ENCODE measurements at places on chromosomes 5 and 9.

GRCh38 chr5:179668391-179668790 is 12.4 kb downstream of the CBY3 start:
- no peak for DNase-seq

GRCh38 chr5:64653766-64654560 is 36.3 kb upstream of the SHISAL2B start:
- DNase-seq = no peak

DNA sequence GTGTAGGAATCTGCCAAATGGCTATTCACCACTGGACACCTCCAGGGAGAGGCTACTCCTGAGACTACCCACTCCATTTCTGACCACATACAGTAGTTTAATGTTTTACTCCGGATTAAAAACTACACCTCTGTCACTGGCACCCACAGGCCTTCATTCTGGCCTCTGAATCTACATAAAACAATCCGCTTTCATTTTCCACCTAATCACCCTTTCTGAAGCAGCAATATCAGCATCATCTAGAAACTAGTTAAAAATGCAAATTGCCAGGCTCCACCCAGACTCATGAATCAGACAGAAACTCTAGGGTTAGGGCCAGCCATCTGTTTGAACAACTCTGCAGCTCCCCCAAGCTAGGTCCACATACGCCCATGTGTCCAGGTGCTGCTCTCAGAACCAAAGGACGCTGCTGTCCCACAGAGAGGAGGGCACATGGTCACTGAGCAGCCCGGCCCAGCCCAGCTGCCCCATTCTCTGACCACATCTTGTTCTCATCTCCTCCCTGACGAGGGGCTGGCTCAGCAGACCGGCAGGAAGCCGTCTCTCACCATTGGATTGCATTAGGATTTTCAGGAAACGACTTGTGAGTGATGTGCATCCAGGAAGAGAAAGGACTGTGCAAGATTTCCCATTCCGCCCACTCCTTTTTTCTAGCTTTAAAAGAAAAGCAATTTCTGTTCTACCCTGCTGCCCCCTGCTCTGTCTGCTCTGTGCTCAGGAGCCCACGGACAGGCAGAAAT is 34.7 kb downstream of the ADAM19 start:
- no peak for DNase-seq

GRCh38 chr5:59813761-59814536 is 79.6 kb downstream of the PDE4D start:
- DNase-seq = no peak

DNA sequence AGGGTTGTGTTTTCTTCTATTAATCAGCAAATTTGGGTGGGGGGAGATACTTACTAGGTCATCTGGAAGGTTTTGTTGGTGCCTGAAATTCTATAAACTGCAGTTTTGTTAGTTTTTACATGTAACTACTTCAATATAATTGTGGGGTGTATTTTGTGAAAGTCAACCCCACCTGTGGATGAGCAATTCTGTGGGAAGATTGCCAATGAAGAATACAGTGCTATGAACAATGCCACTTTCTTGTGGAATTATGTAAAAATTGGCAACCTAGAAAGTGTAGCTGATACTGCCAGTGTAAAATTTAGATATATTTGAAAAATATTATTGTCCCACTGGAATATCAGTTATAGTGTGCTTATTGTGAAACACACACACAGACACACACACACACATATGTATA is 80.7 kb downstream of the VCAN start:
- no peak for DNase-seq

- DNase-seq = no peak
Observed at GRCh38 chr5:111582993-111583601, 70.8 kb upstream of the STARD4 start.

DNA sequence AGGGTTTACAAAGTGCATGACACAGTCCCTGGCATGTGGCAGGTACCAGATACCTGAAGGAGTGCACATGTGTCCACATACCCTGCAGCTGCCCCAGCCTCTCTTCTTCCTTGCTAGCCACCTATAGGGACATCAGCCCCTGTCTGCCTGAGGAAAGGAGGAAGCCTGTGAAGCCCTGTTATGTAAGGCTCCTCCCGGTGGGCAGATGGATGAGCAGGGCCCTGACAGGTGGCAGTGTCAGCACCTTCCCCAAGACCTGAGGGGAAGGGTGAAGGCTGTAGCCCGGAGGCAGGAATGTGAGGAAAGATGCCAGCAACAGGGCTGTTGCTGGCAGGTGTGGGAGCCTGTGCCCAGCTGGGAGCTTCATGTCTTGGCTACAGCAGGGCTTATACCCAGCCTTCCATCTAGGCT is 21.7 kb downstream of the TCF7 start:
- no peak for DNase-seq

- no peak for DNase-seq
Observed at GRCh38 chr5:9363026-9363425, 182.8 kb downstream of the SEMA5A start.
